Glutamatergic neuron (in vitro differentiated cells): ENCODE measurements at places on chromosomes 3 and 15. TPM values are rescaled to one million over a fixed set of nuclear protein-coding genes. Genes with fewer than 3 reads are reported as not detected.

Gene GALNT15
- 0.39 TPM for total RNA-seq

DNA sequence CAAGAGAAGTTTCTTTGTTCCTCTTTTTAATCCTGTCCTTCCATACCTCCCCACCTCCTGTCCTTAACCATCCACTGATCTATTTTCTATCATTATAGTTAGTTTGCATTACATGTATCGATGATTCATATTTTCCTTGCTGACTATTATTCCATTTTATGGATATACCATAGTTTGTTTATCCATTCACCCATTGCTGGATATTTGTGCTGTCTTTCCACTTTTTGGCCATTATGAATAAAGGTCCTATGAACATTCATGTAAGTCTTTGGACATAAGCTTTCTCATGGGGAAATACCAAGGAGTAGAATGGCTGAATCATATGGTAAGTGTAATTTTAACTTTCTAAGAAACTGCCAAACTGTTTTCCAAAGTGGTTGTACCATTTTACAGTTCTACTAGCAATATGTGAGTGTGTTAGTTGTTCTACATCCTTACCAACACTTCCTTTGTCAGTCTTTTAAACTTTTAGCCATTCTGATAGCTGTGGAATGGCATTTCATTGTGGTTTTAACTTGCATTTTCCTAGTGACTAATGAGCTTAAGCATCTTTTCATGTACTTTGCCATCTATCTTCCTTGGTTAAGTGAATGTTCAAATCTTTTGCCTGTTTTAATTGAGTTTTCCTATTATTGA lies 11.7 kb downstream of the ATP6V1A start:
- H3K4me1 ChIP-seq: no peaks in the 10 kb centered on the region
- no peak overlapping the region for H3K4me3 ChIP-seq
- H3K36me3 ChIP-seq: peaks cover 10% of the 10 kb centered on the region
- no peak overlapping the region for H3K27ac ChIP-seq

- peak; percentile 21 for DNase-seq
- no peaks in the 10 kb centered on the region for H3K27me3 ChIP-seq
- H3K27ac ChIP-seq: no peak overlapping the region
These were observed 92.0 kb downstream of the ZNF609 start for GRCh38 chr15:64552281-64552948.

DNA sequence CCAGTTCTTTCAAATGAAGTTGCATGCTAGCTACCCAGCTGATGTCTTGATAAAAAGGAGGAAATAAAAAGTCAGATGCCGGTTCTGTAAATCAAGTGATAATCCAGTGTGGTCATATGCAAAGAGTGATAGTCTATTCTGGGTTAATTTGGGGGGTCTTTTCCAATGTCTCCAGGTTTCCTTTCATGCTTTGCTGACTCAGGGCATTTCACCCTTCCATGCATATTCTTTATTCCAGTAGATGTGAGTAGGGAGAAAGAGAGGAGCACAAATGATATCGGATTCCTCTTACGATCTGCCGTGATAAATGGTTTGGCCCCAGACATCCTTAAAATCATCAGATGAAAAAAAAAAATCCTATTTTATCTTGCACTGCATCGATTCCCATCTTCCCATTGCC lies 60.8 kb downstream of the ADAMTS9 start:
- DNase-seq: no peak
- no peak overlapping the region for H3K4me3 ChIP-seq
- H3K27ac ChIP-seq: no peak overlapping the region
- H3K36me3 ChIP-seq: no peaks in the 10 kb centered on the region
- H3K4me1 ChIP-seq: no peaks in the 10 kb centered on the region

- H3K4me1 ChIP-seq: no peaks in the 10 kb centered on the region
- H3K36me3 ChIP-seq: no peaks in the 10 kb centered on the region
- no peaks in the 10 kb centered on the region for H3K27me3 ChIP-seq
These were observed 61.6 kb upstream of the LRRFIP2 start for GRCh38 chr3:37236024-37236423.

DNA sequence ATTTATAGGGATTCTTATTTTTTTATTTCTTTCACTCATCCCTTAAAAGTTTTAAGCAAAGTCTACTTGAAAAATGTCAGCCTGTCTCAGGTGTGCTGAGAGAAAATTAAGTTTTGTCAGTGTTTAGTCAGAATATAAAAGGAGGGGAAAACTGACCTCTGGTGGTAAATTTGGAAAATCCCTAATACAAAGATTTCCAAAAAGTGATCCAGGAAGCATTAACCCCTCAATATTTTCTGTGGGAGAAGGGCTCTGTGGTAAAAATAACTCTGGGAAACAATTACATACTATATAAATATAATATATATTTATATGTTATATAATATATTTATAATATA lies 41.0 kb upstream of the FRMD4B start:
- H3K36me3 ChIP-seq: no peaks in the 10 kb centered on the region
- no peak overlapping the region for H3K4me3 ChIP-seq
- no peak overlapping the region for H3K27ac ChIP-seq
- no peaks in the 10 kb centered on the region for H3K4me1 ChIP-seq
- no peak for DNase-seq
- no peaks in the 10 kb centered on the region for H3K27me3 ChIP-seq

- DNase-seq: no peak
- no peaks in the 10 kb centered on the region for H3K36me3 ChIP-seq
- H3K27ac ChIP-seq: no peak overlapping the region
- H3K27me3 ChIP-seq: no peaks in the 10 kb centered on the region
These were observed 42.3 kb downstream of the ADCY5 start for GRCh38 chr3:123406598-123406997.

- DNase-seq: no peak
- no peak overlapping the region for H3K27ac ChIP-seq
- H3K27me3 ChIP-seq: peaks cover 3% of the 10 kb centered on the region
- H3K4me3 ChIP-seq: no peak overlapping the region
- peaks cover 5% of the 10 kb centered on the region for H3K4me1 ChIP-seq
These were observed 41.8 kb downstream of the ITGA11 start for GRCh38 chr15:68389936-68390817.

- H3K27me3 ChIP-seq: no peaks in the 10 kb centered on the region
- H3K36me3 ChIP-seq: no peaks in the 10 kb centered on the region
- no peak overlapping the region for H3K4me3 ChIP-seq
These were observed 294.2 kb upstream of the SEMA6D start for GRCh38 chr15:47422881-47423665.

DNA sequence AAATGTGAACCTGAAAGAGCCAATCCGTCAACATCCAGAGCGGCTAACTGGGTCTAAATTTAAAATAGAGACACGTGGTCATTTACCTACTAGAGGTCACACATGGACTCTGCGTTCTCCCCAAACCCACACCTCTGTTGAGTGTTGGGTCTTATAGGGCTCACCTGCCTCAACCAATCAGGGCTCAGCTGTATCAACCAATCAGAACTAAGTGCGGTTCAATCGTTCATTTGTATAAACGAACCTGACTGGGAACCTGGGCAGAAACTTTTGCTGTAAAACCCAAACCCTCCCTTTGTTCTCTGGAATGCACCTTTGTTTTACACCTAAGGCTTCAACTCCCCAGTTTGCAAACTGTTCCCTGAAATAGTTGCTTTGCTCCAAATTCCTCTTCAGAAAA lies 8.9 kb downstream of the DNAAF4 start:
- H3K36me3 ChIP-seq: no peaks in the 10 kb centered on the region
- H3K27ac ChIP-seq: no peak overlapping the region
- peaks cover 1% of the 10 kb centered on the region for H3K4me1 ChIP-seq
- DNase-seq: no peak
- peaks cover 1% of the 10 kb centered on the region for H3K27me3 ChIP-seq

DNA sequence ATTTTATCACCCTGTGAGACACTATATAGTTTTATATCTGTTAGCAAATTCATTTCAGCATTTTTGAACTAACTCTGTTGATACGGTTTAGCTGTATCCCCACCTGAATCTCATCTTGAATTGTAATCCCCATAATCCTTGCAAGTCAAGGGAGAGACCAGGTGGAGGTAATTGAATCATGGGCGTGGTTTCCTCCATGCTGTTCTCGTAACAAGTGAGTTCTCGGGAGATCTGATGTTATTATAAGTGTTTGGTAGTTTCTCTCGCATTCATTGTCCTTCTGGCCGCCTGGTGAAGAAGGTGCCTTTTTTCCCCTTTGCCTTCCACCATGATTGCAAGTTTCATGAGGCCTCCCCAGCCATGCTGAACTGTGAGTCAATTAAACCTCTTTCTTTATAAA lies 53.2 kb upstream of the TMC3 start:
- H3K4me1 ChIP-seq: peaks cover 13% of the 10 kb centered on the region
- no peak overlapping the region for H3K4me3 ChIP-seq
- peaks cover 5% of the 10 kb centered on the region for H3K27me3 ChIP-seq
- H3K27ac ChIP-seq: no peak overlapping the region
- DNase-seq: no peak

DNA sequence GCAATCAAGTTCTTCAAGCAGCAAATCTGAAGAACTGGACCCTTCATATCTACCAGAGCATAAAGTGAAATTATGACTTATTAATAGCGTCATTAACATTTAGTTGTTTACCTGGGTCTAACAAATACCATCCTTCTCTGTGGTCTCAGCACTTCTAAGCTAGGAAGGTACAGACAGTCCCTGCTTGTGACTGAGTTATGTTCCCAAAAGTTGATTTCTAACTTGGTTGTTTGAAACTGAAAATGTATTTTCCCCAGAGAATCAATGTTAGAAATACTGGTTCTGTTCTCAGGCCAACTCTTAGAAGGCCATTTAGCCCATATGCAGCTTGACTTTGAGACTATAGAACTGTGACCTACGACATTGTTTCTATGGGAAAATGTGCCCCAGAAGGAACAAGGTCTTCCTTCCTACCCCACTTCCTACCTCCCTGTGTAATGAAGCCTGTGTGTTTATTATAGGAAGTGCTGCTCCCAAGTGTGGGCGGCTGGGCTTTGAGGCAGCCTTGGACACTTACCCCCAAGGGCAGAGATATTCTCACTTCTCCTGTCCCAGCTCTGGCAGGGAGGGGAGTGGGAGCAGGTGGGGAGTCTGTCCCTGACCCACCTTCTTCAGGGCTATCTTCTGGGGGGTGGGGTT lies 12.2 kb upstream of the MAPK6 start:
- no peak overlapping the region for H3K4me3 ChIP-seq
- H3K4me1 ChIP-seq: no peaks in the 10 kb centered on the region
- peaks cover 4% of the 10 kb centered on the region for H3K36me3 ChIP-seq
- DNase-seq: no peak
- H3K27me3 ChIP-seq: peaks cover 6% of the 10 kb centered on the region

- no peak overlapping the region for H3K4me3 ChIP-seq
- no peak overlapping the region for H3K27ac ChIP-seq
- H3K36me3 ChIP-seq: peaks cover 9% of the 10 kb centered on the region
- peaks cover 4% of the 10 kb centered on the region for H3K27me3 ChIP-seq
- peaks cover 5% of the 10 kb centered on the region for H3K4me1 ChIP-seq
- DNase-seq: no peak
These were observed 107.9 kb upstream of the ALDH1A3 start for GRCh38 chr15:100771746-100772145.

Gene BOC
- total RNA-seq: 32.9 TPM

DNA sequence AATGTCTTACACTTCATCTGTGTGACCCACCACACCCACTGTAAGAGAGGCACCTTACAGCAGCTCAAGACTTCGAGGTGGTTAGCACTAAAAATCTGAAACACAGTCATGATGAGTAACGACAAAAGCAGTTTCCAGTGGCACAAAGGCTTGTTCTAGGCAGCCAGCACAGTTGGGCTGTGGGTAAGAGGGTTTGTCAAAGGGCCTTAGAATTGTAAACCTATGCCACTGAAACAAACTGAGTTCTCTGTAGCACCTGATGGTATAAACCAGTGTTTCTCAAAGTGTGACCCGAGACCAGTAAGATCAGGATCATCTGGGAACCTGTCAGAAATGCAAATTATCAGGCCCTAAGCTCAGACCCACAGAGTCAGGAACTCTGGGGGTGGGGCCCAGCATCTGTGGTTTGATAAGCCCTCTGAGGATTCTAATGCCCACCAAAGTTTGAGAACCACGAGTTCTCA lies 36.5 kb downstream of the DAPK2 start:
- no peak overlapping the region for H3K4me3 ChIP-seq
- H3K27ac ChIP-seq: no peak overlapping the region
- DNase-seq: no peak

Gene ARL6
- 9.6 TPM for total RNA-seq

Gene TAGLN3
- 819 TPM for total RNA-seq

Gene ATP10A
- total RNA-seq: not detected

GRCh38 chr15:67125589-67126502 lies 60.4 kb downstream of the SMAD3 start:
- no peak overlapping the region for H3K27ac ChIP-seq
- H3K27me3 ChIP-seq: peaks cover 2% of the 10 kb centered on the region
- peaks cover 6% of the 10 kb centered on the region for H3K4me1 ChIP-seq
- no peak overlapping the region for H3K4me3 ChIP-seq
- no peaks in the 10 kb centered on the region for H3K36me3 ChIP-seq

GRCh38 chr15:51269496-51269895 lies 68.9 kb downstream of the CYP19A1 start:
- no peaks in the 10 kb centered on the region for H3K36me3 ChIP-seq
- DNase-seq: no peak
- H3K27me3 ChIP-seq: peaks cover 6% of the 10 kb centered on the region

DNA sequence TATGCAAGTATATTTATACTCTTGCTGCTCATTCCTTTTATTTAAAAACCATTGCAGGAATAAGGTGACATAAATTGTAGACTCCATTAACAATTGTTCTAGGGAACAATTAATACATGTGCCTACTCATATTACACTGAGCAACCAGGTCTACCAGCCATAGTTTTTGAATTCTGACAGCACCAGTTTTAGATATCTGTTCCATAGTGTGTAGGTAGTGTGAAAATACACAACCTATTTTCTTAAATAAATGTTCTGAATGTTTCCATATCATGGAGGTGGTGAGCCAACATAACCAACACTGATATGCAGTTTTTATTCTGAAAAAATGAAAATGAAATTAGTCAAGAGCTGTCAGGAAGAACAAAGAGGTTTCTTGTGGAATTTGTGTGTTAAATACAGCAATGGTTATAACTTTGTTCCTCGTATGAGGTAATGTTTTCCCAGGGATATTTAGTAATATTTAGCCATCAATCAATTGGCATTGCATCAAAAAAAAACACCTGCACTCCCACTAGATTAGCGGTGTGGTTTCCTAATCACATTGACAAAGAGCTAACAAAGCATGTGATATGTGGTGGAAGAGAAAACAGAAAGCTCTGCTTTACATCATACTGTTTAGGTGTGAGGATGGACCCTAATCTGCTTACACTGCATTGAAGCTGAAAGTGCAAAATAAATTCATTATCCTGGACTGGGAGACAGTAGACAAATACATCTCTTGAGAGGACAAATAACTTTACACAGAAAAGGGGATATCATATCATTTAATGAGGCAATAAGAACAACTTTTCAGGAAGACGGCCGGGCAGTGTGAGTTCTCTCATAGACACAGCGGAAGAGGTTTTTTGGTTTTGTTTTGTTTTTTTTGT lies 369.5 kb upstream of the THBS1 start:
- peaks cover 3% of the 10 kb centered on the region for H3K36me3 ChIP-seq
- H3K4me3 ChIP-seq: no peak overlapping the region
- no peak for DNase-seq
- no peaks in the 10 kb centered on the region for H3K27me3 ChIP-seq
